ENCODE measurements at places on chromosomes 7 and 10.

GRCh38 chr7:918441-919113 lies 35.9 kb downstream of the ADAP1 start:
- DNase-seq, result no peak

DNA sequence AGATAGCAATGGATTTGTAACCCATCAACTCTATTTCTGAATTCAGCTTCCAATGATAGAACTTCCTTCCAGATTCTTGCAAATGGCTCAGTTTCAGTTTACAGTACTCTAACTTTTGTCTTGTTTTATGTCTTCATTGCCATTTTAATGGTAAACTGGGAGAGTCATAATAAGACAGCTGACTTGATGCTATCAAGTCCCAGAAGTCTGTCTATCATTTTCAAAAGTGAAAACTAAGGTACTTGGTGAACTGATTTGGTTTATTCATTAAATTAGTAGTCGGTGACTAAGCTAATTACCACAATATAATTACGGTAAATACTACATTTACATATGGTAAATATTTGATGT lies 25.0 kb downstream of the RTKN2 start:
- DNase-seq, result no peak

- DNase-seq, result no peak
Observed at GRCh38 chr10:3249307-3249889, 76.8 kb upstream of the PITRM1 start.

- no peak for DNase-seq
Observed at GRCh38 chr7:158774952-158775351, 54.4 kb downstream of the ESYT2 start.

GRCh38 chr7:37416378-37417106 lies 32.1 kb downstream of the ELMO1 start:
- DNase-seq, result no peak

DNA sequence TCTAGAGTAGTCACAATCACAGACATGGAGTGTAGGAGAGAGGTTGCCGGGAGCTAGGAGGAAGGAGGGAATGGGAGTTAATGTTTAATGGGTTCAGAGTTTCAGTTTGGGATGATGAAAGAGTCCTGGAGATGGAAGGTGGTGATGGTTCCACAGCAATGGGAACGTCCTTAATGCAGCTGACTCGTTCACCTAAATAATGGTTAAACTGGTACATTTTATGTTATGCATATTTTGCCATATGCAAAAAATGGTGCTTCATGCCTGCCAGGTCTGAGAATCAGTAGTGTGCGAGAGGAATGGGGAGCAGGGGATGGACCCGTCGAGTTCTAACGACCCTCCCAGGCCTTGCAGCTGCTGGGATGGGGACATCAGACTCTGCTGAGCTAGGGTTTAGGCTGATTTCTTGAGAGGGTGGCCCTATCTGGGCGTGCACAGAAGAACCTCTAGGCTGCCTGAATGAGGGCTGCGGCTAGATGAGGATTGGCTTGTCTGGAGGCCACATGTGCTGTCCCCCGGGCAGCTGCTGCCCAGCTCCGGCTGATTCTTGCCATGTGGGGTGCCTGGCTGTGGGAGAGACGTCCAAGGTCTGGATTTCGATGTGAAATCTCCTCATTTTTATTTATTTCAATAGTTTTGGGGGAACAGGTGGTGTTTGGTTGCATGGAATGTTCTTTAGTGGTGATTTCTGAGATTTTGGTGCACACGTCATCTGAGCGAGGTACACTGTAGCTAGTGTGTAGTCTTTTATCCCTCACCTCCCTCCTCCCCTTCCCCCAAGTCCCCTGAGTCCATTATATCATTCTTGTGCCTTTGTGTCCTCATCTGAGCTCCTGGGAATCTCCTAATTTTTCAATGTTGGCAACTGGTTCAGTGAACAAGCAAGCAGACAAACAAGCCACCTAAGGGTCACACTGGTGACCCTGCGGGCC lies 116.0 kb downstream of the GRK5 start:
- no peak for DNase-seq

- no peak for DNase-seq
Observed at GRCh38 chr7:69934144-69934903, 336.0 kb downstream of the AUTS2 start.

- DNase-seq, result no peak
Observed at GRCh38 chr10:49353026-49353894, 42.6 kb downstream of the DRGX start.

DNA sequence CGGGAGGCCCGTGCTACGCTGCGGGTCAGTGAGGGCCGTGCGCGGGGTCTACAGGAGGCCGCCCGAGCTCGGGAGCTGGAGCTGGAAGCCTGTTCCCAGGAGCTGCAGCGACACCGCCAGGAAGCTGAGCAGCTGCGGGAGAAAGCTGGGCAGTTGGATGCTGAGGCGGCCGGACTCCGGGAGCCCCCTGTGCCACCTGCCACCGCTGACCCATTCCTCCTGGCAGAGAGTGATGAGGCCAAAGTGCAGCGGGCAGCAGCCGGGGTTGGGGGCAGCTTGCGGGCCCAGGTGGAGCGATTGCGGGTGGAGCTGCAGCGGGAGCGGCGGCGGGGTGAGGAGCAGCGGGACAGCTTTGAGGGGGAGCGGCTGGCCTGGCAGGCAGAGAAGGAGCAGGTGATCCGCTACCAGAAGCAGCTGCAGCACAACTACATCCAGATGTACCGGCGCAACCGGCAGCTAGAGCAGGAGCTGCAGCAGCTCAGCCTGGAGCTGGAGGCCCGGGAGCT lies 7.0 kb downstream of the LZTS2 start:
- DNase-seq, result no peak

DNA sequence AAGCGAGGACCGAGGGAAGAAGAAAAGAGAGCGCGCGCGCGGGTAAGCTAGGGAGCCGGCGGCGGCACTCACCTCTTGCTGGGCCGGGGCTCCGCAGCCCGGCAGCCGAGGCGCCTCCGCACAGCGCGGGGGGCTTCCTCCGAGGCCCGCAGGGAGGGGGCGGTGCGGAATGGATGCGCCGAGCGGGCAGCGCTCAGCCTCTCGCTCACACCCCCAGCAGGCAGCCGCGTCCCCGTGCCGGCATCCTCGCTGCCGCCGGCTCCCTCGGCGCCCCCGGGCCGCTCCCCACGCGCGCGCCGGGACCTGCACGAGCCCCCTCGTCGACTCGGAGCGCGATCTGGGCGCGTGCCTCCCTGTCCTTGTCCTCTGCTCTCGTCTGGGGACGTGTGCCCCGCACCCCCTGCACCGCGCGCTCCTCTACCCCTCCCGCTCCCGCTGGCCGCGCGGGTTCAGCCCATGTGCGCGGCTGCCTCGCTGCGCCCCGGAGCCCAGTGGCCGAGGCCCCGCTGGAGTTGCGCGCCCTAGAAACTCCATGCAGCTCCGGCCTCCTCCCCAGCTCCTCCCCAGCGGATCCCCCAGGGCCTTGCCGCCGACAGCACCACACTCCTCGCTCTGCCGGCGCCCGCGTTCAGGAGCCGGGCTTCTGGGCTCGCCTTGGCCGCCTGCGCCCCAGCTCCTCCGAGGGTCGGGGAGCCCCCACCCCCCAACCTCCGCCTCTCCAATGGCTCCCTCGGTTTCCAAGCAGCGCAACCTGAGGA lies 75.3 kb downstream of the CALN1 start:
- no peak for DNase-seq

DNA sequence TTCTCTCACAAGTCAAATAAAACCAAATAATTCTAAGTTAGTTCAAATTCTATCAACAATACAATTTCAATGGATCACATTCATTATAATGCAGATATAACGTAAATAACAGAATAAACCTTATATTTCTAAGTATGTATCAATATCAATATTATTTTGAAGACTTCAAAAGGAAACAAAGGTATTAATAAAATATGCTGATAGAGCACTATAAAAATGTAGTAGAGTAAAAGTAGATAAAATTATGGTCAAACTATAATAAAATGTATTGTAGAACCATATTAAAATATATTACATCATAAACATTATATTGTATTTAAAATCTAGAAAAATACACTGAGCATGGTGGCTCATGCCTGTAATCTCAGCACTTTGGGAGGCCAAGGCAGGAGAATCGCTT lies 23.5 kb upstream of the NRCAM start:
- DNase-seq, result no peak

GRCh38 chr7:4416396-4417056 lies 265.6 kb upstream of the FOXK1 start:
- peak; percentile 26 for DNase-seq

DNA sequence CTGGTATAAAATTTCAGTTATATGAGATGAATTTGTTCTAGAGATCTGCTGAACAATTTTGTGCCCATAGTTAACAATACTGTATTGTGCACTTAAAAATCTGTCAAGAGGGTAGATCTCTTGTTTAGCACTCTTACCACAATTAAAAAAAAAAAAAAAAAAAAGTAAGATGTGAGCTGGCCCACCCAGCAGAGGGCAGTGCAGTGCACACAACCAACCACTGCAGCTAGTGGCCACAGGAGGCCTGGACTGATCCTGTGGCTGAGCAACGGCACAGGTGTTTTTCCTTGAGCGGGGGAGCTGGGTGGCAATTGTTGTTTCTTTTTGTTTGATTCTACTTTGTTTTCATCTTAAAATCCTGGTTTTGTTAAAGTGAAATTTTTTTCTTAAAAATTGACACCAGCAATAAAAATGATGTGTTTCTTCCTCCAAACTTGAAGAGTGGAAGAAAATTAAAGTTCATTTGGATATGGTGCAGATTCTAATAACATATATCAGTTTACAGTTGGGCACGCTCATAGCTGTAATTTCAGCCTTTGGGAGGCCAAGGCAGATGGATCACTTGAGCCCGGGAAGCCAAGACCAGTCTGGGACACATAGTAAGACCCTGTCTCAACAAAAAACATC lies 171.1 kb upstream of the TBX20 start:
- peak; percentile 84 for DNase-seq

DNA sequence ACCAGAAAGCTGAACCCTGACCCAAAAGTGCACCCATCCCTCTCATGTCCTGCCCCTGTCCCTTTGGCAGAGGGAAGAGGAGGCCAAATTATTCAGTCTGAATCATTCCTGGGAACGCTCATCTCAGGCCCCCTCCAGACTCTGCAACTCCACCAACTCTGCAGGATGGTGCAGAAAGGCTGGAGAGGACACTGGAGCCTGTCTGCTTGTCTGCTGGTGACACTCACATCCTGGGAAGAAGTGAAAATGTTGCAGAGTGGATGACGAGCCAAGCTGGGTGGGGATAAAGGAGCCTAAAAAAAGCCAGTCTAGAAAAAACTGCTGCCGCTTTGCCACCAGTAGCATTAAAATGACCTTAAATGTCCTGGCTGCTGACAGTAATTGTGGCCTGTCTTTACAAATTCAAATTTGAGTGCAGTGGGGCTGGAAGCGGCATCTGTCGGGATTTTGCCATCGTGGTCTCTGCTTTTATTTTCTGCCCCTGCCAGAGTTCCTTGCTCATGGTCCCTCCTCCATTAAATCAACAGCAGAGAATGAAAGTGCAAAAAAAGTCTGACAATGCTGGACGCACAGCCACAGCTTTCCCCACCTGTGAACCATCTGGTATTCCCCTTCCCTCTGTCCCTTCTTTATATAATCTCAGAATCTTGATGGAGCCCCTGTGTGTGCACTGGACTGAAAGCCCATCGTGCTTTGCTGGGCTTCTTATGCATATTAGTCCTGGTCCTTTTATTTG lies 63.9 kb downstream of the STK17A start:
- DNase-seq, result no peak

- peak; percentile 71 for DNase-seq
Observed at GRCh38 chr7:17640730-17641377, 299.4 kb downstream of the SNX13 start.

DNA sequence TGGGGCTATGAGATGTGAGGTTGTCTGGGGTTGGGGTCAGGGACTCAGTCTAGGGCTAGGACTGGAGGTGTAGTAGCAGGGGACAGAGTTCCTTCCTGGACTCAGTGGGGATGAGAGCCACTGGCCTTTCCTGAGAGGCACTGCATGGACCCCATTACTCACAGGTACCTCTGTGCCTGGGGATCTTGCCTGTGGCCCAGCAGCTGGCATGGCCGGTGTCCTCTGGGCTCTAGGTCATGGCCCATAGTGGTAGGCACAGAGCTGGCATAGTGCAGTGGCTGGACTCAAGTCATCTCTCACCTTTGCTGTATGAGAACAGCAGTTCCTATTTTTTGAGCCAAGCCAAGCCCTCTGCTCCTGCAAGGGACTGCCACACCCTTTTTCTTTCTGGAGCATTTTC lies 51.9 kb downstream of the NEURL1 start:
- DNase-seq, result no peak

DNA sequence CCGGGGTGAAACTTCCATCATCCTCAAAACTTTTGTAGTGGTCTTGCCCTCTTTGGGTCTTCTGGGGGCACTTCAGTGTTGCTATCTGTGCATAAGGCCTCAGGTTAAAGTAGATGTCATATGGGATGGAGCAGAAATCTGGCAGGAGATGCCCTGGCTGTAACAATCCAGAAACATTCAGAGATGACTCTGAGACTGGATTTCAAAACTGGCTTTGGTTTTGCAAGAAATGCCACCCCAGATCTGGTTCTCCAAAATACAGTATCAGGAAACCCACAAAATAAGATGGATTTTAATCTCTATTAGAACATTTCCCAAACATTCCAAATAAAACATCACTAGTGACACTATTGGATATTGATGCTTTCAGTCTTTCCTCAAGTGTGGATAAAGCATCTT lies 191.5 kb downstream of the REEP3 start:
- DNase-seq, result no peak

DNA sequence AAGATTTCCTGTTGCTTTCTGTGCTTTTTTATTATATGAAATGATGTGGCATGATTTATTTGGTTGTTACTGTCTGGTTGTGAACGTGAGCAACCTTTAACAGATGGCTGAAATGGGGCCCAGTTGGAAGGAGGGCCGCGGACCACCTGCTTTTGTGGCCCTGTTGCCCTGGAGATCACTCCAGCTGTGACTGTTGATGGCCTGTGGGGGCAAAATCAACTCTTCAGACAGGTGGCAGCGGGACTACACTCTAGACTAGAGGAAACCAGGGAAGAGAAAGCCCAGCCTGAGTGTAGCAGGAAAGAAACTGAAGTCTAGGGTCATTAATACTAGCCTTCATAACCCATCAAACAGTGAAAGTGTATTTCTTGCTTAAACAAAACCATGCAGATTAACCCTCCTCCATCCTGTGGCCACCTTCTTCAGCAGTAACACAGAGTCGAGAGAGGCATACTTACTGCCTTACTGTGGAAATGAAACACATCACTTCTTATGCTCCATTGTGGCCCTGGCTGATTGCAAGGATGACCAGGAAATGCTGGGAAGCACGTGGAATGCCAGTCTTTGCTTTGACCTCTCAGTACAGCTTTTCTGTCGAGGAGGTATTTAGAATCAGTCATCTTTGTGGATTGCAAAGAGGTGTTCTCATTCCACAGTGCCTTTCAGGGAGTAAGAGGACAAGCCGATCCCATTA lies 80.5 kb downstream of the CCNY start:
- no peak for DNase-seq

- DNase-seq, result peak; percentile 50
Observed at GRCh38 chr10:50605269-50605950, 18.3 kb downstream of the SGMS1 start.

GRCh38 chr7:123836656-123837055 lies 8.3 kb upstream of the HYAL4 start:
- DNase-seq, result no peak

- no peak for DNase-seq
Observed at GRCh38 chr10:98138031-98138430, 3.6 kb downstream of the R3HCC1L start.

DNA sequence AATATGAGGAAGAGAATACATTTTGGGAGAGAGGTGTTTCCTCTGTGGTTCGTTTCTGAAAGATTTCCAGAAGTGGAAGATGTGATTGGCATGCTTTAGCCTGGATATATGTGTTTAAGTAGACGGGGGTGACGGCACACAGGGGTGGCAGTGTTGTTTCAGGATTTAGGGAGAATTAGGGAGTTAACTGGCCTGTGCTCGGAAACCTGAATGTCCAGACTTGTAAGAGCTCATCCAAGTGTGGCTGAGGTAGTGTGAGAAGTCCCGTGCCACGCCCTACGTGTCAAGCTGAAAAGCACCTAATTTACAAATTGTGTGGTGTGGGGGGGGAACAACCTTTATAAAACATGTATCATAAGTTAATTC lies 1.1 kb downstream of the RALA start:
- DNase-seq, result peak; percentile 33

Data from Calu3 (cell line).